ENCODE measurements at places on chromosomes 12 and 14.

DNA sequence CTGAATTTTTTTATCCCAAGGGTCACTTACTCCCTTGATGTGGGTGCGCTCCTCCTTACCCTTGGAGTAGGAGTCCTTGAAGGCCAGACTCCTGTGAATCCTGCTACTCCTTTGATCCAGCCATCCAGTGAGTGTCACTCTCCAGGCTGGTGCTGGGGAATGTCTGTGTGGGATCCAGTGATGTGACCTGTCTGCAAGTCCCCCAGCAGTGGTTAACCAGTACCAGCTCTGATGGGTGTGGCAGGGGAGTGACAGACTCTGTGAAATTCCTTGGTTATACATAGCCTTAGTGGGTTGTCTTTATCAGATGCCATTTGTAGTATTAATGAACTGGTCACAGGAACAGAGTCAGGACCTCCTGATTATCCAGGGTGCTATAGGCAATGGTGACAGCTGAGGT lies 409.5 kb upstream of the LMO3 start:
- no peak overlapping the region for H3K27ac ChIP-seq
- no peaks in the 10 kb centered on the region for H3K4me1 ChIP-seq
- no peak overlapping the region for H3K4me3 ChIP-seq
- H3K36me3 ChIP-seq: no peaks in the 10 kb centered on the region
- DNase-seq: no peak

GRCh38 chr12:127340381-127340780 lies 926.6 kb upstream of the TMEM132C start:
- H3K36me3 ChIP-seq: no peaks in the 10 kb centered on the region
- H3K4me1 ChIP-seq: no peaks in the 10 kb centered on the region
- no peak overlapping the region for H3K27ac ChIP-seq
- DNase-seq: no peak
- no peak overlapping the region for H3K4me3 ChIP-seq

DNA sequence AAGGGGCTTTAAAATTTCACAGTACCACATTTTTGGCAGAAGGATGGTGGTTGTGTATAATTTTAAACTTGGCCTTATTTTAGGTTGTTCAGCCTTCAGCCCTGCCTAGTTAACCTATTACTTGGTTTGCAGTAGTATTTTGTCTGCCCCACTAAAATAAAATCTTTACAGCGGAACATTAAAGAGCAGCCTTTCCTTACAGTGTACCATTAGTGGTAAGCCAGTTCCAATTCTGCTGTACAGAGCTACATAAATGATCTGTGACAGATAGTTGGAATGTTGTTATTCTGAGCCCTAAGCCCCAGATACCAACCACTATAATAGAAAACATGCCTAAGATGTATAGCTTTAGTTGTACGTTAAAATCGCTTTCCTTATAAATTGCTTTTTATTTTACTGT lies 56.2 kb downstream of the SLC38A6 start:
- H3K27ac ChIP-seq: no peak overlapping the region
- H3K27me3 ChIP-seq: no peaks in the 10 kb centered on the region
- peaks cover 8% of the 10 kb centered on the region for H3K4me1 ChIP-seq
- no peaks in the 10 kb centered on the region for H3K36me3 ChIP-seq

DNA sequence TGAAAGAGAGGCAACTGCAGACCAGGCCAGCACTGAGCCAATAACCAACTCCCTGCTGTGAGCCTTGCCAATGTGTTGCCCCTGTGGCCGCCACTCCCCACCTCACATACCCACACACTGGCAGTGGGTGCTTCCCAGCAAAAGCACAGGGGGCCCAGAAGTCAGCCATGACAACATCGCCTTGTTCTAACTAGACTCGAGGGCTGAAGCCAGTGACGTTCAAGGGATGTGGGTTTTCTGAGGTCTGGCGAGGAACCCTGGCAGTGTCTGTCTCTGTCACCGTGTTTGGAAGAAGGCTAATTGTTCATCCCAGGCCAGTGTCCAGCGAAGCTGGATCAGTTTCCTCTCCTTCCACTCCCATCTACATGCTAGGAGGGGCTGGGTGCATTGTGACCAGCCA lies 311.8 kb upstream of the AMIGO2 start:
- H3K27ac ChIP-seq: no peak overlapping the region
- peaks cover 24% of the 10 kb centered on the region for H3K4me1 ChIP-seq
- H3K36me3 ChIP-seq: peaks cover 5% of the 10 kb centered on the region
- H3K27me3 ChIP-seq: no peaks in the 10 kb centered on the region

DNA sequence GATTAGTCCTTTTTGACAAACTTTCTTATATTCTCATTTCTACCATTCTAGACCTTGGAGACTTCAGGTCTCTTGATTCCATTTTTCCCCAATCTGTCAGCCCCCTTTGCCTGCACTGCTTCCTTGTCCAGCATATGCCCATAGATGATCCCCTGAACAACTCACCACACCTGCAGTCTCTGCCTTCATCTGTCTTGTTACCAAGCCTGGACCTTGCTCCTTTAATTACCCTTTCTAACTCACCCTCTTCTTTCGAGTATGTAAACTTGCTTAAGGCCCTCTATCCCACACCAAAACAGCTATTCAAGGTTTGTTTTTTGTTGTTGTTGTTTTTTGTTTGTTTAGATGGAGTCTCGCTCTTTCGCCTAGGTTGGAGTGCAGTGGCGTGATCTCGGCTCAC lies 9.6 kb downstream of the COX14 start:
- H3K27me3 ChIP-seq: no peaks in the 10 kb centered on the region
- H3K27ac ChIP-seq: no peak overlapping the region
- H3K36me3 ChIP-seq: no peaks in the 10 kb centered on the region
- no peak for DNase-seq
- H3K4me3 ChIP-seq: no peak overlapping the region

- no peak for DNase-seq
- no peak overlapping the region for H3K27ac ChIP-seq
- no peak overlapping the region for H3K4me3 ChIP-seq
- no peaks in the 10 kb centered on the region for H3K36me3 ChIP-seq
- H3K27me3 ChIP-seq: peaks cover 53% of the 10 kb centered on the region
Observed at GRCh38 chr12:52395761-52396434, 10.2 kb downstream of the KRT82 start.

GRCh38 chr14:90781344-90781761 lies 34.9 kb downstream of the TTC7B start:
- no peaks in the 10 kb centered on the region for H3K36me3 ChIP-seq
- no peaks in the 10 kb centered on the region for H3K4me1 ChIP-seq
- DNase-seq: no peak
- no peak overlapping the region for H3K4me3 ChIP-seq
- H3K27me3 ChIP-seq: peaks cover 6% of the 10 kb centered on the region

GRCh38 chr12:43273467-43273866 lies 278.5 kb downstream of the ADAMTS20 start:
- no peak for DNase-seq
- no peak overlapping the region for H3K4me3 ChIP-seq
- H3K27me3 ChIP-seq: no peaks in the 10 kb centered on the region
- no peaks in the 10 kb centered on the region for H3K36me3 ChIP-seq
- no peak overlapping the region for H3K27ac ChIP-seq

DNA sequence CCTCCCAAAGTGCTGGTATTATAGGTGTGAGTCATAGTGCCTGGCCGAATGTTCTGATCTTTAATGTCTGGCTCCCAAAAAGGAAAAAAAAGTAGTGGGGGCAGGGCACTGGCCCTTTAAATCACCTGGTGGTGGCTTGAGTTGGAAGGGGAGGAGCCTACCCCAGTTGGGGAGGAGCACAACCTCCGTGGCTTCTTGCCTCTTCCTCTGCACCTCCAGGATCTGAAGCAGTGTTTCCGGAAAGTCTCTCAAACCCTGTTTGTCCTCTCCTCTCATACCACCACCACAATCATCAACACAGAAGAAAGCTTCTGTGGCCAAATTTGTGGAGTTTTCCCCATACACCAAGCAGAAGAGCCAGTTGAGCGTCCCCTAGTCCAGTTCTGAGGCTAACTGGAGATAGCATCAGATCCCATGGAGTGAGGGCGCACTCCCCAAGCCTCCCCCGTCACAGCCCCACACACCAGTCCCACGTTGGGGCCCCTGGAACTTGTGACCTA lies 24.3 kb upstream of the RCOR1 start:
- H3K27ac ChIP-seq: peak overlapping the region; percentile 66
- H3K27me3 ChIP-seq: no peaks in the 10 kb centered on the region
- H3K4me3 ChIP-seq: no peak overlapping the region
- no peak for DNase-seq

GRCh38 chr14:65499138-65499537 lies 86.6 kb downstream of the FUT8 start:
- DNase-seq: no peak
- no peaks in the 10 kb centered on the region for H3K27me3 ChIP-seq
- no peak overlapping the region for H3K4me3 ChIP-seq
- no peak overlapping the region for H3K27ac ChIP-seq
- H3K36me3 ChIP-seq: peaks cover 16% of the 10 kb centered on the region

DNA sequence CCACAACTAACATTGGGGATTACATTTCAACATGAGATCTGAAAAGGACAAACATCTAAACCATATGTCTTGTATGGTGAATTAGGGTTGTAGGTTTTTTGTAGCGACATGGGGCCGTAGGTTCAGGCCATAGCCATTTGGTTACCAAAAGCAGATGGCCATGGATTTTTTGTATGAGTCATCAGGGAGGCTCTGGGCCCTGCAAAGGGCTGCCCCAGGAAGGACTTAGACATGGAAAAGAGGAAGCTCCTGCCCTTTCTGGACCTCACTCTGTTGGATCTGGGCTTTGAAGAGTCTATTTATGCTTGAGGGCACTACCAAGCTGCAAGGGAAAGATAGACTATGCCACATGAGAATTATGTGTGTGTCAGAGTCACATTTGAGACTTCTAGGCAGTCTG lies 89.3 kb upstream of the DHRS4 start:
- H3K4me3 ChIP-seq: no peak overlapping the region
- H3K4me1 ChIP-seq: no peaks in the 10 kb centered on the region
- no peak for DNase-seq

DNA sequence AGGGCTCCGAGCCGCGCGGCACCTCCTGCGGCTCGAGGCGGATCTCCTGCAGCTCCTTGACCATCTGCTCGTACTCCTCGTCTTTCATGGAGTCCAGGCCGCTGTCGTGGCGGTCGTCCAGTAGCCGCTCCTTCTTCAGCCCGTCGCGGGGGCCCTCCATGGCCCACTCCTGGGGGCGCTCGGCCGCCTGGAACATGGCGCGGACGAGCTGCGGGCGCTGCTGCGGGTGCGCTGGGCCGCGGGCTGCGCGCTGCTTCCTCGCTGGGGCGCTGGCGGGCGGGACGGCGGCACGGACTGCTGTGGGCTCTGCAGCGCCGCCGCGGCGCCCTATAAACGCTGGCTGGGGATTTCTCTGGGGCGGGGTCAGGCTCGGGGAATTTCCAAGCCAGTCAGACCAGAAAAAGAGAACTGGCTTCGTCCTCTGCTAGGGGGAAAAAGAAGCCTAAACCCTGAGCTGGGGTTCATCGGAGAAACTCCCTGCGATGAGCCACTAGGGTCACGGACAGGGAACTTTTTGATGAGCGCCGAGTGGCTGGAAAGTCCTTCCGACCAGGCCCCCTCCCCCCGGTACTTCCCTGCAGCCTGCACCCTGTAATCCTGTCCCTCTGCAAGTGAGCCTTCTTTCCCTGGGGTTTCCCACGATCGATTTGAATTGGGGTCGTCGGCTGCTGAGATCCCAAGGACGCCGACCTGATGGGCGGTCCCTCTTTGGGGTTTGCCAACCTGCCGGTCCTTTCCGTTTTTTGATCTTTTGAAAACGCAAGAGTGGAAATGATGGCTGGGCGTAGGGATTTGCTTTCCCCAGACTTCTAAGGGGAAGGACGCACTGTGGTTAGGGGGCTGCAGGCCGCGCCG lies at the start of gene NFKBIA:
NFKBIA (minus strand) TSS at position 301 of the 855 bp plus-strand sequence; CDS start at position 196, 105 bp downstream.
- H3K4me3 ChIP-seq: peak within 1 kb of the TSS; percentile 97
- H3K27ac ChIP-seq: peak within 1 kb of the TSS; percentile 99
- H3K27me3 ChIP-seq: no peaks in the 10 kb centered on the region
- H3K36me3 ChIP-seq: peaks cover 14% of the 10 kb centered on the region
- H3K4me1 ChIP-seq: peaks cover 67% of the 10 kb centered on the region

GRCh38 chr14:20934148-20934762 lies 21.0 kb upstream of the RNASE2 start:
- no peak overlapping the region for H3K27ac ChIP-seq
- DNase-seq: no peak
- H3K4me1 ChIP-seq: peaks cover 18% of the 10 kb centered on the region
- H3K36me3 ChIP-seq: peaks cover under 1% of the 10 kb centered on the region
- H3K4me3 ChIP-seq: no peak overlapping the region

GRCh38 chr12:21527451-21528180 lies 1.5 kb downstream of the SPX start:
- H3K27ac ChIP-seq: no peak overlapping the region
- no peaks in the 10 kb centered on the region for H3K4me1 ChIP-seq
- peak overlapping the region; percentile 76 for H3K4me3 ChIP-seq
- no peaks in the 10 kb centered on the region for H3K36me3 ChIP-seq

DNA sequence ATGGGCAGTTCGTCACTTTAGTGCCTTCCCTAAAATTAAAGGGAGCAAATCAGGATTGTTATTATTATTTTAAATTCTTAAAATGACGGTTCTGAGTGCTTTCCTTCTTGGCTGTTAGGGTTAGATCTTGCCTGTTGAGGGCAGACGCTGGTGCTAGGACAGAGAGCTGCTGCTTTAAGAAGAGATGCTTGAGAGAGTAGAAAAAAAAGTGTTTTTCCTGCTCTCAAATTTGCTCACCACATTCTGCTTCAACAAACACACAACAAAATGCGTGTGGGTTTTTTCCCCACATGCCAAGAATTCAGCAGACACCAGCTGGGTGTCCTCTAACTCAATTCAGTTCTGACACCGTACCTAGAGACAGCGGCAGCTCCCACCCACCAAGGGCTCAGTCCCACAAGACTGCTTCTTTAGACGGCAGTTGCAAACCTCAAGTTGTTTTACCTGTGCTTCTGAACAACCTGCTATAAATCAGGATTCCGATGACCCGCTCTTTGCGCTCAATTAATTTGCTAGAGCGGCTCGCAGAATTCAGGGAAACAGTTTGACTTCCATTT lies 75.8 kb upstream of the RIN3 start:
- peaks cover 7% of the 10 kb centered on the region for H3K36me3 ChIP-seq
- no peak overlapping the region for H3K4me3 ChIP-seq
- no peak for DNase-seq
- H3K27ac ChIP-seq: no peak overlapping the region
- H3K27me3 ChIP-seq: no peaks in the 10 kb centered on the region

GRCh38 chr12:124036171-124036598 lies 63.2 kb downstream of the ZNF664 start:
- H3K4me3 ChIP-seq: no peak overlapping the region
- H3K36me3 ChIP-seq: no peaks in the 10 kb centered on the region
- peak overlapping the region; percentile 44 for H3K27ac ChIP-seq
- H3K4me1 ChIP-seq: no peaks in the 10 kb centered on the region
- peaks cover 10% of the 10 kb centered on the region for H3K27me3 ChIP-seq
- no peak for DNase-seq

DNA sequence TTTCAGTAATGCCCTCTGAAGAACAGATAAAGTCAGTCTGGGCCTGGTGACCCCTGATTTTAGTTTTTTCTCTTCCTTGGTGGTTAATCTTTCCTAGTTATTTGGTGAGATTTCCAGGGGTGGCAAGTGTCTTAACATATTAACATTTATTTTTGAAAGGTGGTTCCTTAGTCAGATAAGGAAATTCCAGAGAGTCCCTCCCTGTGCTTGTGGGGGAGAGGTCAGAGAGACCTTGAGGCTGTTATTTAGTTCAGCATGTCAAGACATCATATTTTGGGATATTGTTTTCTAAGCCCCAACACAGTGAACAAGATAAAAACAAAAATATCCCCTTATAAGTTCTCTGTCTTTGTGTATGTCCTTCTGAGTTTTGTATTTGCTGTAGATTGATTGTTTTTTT lies 9.5 kb upstream of the LUM start:
- no peak for DNase-seq
- H3K27me3 ChIP-seq: no peaks in the 10 kb centered on the region
- no peaks in the 10 kb centered on the region for H3K36me3 ChIP-seq
- no peaks in the 10 kb centered on the region for H3K4me1 ChIP-seq

GRCh38 chr14:56102941-56103340 lies 15.3 kb upstream of the PELI2 start:
- H3K4me3 ChIP-seq: no peak overlapping the region
- no peak for DNase-seq
- peaks cover 5% of the 10 kb centered on the region for H3K4me1 ChIP-seq
- H3K27me3 ChIP-seq: no peaks in the 10 kb centered on the region

Data from naive B cell (primary cell).